ENCODE measurements at places on chromosomes 5 and 9.
A peak's percentile ranks its signal among the peaks of the same experiment; 100 is the strongest.

DNA sequence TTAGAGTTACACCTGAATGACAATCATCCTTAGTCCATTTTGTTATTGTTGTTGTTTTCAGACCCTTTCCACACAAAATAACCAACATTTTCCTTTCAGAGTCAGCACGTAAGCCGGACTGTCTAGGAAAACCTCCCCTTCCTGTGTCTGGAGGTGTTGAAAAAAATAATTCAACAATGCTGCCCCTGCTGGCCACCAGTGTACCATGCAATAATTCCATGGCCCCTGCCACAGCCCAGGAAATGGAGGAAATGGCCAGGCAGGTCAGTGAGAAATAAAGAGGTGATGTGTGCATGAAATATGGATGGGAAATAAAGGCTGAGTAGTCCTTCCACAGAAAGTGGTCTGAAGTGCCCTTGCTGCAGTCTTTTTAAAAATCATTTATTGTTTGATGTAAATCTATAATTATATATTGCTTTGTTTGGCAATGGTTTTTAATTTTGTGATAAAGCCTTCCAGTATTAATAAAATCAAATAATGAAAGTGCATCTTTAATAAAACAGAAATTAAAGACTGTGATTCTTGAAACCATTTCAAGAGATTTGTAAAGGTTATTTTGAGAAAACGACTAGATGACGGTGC, 152.8 kb upstream of the PAPPA start:
- peak; percentile 6 for DNase-seq

GRCh38 chr9:122387536-122387935, 16.7 kb downstream of the PTGS1 start:
- no peak for DNase-seq

DNA sequence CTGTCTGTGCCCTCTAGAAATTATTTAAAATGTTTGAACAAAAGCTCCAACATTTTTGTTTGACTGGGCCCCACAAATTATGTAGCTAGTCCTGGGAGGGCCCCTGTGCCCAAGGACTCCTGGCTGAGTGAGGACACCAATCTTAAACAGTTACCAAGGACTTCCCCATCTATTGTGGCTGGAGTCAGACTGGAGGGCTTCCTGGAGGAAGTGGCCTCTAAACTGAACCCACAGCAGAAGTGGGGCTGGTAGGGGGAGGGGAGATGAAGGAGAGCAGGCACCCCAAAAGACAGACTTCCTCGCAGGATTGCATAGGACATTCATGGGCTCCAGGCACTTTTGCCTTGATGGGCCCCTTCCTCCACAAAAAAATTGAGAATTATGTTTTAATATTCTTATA, 8.1 kb downstream of the ADAMTS13 start:
- DNase-seq: no peak

DNA sequence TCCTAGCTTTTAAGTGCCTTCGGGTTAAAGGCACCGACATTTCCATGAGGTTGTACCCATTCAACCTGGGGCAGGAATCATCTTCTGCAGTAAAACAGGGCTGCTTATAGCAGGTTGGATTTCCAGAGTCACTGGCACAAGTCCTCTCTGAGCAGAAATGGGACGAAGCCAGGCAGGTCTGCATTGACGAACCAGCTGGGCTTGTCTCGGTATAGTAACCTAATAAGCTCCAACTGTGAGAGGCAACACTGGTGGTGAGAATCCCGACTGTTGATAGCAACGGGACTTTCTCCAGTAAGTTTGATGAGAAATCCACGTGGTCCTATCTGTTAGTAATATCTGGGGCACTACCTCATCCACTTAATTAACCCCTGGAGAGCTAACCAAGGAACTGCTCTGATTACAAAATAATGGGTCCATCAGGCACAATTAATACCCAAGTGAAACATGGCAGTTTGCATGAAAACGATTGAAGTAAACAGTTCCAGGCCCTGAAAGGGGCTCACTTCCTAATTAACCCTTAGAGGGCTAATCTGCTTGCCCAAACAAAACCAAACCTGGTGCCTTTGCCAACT, 491.0 kb upstream of the C9orf72 start:
- no peak for DNase-seq

DNA sequence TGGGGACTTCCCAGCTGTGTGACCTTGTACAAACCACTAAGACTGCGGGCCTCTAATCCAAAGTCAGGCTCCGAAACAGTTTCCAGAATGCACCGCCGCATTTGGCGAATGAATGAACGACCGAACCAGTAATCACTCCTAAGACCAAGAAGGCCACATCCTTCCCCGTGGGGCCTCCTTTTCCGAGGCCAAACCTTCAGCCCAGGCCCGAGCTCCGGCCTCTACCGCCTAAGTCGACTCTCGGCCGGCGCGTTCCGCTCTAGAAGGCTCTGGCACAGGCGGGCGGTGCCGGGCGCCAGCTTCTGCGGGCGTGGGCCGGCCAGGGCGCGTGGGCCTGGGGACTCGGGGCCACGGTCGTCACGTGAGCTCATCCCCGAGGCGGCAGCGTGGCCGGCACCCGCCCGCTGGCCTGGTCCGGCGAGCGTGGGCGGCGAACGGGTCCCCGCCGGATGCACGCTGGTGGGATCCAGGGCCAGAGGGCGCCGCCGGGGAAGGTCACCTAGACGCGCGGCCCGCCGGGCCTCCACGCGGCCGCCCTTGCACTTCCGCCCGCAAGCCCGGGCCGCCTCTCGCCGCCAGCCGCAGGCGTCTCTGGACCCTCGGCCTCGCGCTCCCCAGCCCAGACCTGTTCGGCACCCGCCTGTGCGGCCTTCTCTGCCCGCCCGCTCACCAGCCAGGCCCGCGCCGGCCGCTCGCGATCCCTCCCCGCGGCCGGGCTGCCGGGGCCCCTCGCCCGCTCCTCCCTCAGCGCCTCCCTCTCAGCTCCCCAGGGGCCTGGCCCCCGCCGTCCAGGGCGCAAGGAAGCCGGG, 754 bp downstream of the VDAC1 start:
- DNase-seq: peak; percentile 36

- DNase-seq: no peak
Measured at GRCh38 chr5:10674582-10674981, 86.5 kb downstream of the DAP start.
